ENCODE measurements at places on chromosomes 1 and 21.

GRCh38 chr1:15883326-15883725 lies 35.8 kb downstream of the SPEN start:
- DNase-seq = peak; percentile 19

DNA sequence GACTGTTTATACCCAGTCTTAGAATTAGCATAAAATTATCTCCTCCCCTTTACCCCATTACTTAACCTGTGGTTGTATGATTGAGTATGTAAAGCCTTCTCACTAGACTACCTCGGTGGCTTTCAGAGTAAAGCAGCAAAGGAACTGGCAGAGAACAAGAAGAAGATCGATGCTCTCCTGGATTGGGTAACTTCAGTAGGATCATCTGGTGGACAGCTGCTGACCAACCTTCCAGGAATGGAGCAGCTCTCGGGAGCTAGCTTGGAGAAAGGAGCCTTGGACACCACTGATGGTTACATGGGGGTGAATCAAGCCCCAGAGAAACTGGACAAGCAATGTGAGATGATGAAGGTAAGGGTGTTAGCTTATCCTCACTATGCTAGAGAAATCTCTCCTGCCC lies 138.6 kb upstream of the BMP8A start:
- no peak for DNase-seq

- no peak for DNase-seq
These were observed 562.1 kb downstream of the NPHP4 start for GRCh38 chr1:5430136-5430535.

DNA sequence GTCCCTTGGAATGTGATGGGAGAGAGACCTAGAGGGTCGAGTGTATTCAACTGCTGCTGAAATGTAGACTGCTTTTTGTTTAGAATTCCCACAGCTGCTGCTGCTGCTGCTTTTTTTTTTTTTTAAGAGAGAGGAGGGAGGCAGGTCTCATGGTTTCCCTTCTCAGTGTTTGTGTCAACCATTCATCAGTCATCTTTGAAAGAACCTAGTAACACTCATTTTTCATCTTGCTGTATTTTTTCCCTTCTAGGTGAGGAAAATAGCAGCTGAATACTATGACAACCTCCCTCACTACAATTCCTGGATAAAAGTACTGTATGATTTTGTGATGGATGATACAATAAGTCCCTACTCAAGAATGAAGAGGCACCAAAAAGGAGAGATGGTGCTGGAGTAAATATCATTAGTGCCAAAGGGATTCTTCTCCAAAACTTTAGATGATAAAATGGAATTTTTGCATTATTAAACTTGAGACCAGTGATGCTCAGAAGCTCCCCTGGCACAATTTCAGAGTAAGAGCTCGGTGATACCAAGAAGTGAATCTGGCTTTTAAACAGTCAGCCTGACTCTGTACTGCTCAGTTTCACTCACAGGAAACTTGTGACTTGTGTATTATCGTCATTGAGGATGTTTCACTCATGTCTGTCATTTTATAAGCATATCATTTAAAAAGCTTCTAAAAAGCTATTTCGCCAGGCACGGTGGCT lies 9.2 kb downstream of the DEGS1 start:
- DNase-seq = no peak

GRCh38 chr1:200427744-200428143 lies 17.9 kb upstream of the ZNF281 start:
- DNase-seq = no peak

DNA sequence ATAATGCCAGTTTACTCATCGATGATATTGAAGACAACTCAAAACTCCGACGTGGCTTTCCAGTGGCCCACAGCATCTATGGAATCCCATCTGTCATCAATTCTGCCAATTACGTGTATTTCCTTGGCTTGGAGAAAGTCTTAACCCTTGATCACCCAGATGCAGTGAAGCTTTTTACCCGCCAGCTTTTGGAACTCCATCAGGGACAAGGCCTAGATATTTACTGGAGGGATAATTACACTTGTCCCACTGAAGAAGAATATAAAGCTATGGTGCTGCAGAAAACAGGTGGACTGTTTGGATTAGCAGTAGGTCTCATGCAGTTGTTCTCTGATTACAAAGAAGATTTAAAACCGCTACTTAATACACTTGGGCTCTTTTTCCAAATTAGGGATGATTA lies 13.7 kb downstream of the GGPS1 start:
- no peak for DNase-seq

DNA sequence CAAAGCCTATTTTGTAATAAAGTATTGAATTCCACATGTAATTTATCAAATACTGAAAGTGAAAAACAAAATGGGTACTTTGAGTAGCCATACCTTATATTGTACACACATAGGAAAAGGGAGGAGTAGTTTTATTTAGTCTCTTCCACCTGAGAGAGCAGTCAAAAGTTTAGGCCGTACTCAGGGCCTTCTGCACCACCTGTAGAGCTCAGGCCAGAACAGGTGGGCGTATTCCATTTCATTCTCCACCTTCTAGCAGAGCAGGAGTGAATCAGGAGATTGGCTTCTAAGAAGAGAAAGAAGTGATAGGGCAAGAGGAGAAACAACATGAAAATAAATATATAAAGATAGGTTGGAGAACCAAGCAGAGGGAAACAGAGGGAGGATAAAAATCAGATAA lies 44.0 kb downstream of the TRAF5 start:
- DNase-seq = no peak

DNA sequence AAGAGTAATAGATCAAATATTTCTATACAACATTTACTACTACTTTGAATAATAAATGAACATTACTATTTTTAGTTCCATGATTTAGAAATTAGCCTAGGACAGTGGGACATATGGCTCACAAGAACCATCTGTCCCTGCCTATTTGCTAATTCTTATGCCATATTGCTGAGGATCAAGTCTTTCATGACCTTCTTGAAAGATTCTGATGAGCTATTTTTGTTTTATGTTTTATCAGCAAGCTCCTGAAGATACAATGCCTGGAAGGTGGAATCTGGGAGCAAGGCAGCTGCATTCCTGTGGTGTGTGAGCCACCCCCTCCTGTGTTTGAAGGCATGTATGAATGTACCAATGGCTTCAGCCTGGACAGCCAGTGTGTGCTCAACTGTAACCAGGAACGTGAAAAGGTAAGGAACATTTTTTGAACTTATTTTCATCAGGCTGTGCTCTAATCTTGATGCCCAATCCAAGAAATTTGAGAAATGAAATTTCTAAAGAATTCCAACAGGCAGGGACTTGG lies 326.7 kb downstream of the PAPPA2 start:
- no peak for DNase-seq

DNA sequence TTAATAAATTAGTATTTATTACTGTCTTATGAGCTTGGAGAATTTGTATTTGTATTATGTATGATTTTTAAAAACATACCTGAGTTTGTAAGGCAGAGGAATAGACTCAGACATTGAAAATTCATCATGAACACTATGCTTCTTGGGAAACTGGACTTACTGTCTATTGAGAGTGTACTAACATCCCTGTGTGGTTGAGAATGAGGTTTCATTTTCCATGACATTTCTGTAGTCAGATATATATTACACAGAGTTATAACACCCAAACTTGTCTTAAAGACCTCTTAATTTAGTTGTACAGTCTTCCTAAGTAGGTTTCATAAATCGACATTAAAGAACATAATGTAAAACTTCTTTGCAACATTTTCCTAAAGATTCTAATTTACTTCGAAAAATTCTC lies 30.0 kb downstream of the PPP2R5A start:
- DNase-seq = no peak

- DNase-seq = peak; percentile 88
These were observed 99.4 kb downstream of the KCNJ15 start for GRCh38 chr21:38355992-38356781.

GRCh38 chr1:239025223-239025622 lies 361.1 kb upstream of the CHRM3 start:
- peak; percentile 6 for DNase-seq

DNA sequence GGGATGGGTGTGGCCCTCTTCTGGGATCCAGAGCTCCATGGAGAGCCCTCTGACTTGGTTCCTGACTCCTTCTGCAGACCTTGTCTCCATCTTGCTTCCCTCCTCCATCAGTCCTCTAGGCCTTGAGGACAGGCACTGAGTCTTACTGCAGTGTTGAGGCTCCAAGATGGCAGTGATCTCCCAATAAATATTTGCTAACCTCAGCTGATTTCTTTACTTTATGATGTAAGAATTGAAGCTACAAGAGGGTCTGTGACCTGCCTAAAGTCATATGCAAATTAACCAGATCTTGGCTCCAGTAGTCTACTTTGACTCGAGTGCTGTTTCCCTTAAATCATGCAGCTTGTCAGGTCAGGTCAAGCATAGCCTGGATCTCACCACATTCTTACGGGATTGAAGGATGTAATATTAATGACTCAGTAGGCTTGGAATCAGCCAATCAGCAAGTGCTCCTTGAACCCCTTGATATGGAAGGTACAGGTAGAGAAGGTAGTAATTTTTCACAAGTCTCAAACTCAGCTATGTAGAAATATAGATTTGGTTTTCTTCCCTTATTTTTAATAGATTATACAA lies 93.0 kb downstream of the CLIC6 start:
- DNase-seq = no peak
